Tibial artery (tissue), 4 donors: ENCODE measurements at places on chromosomes 13 and 19.
A peak's percentile ranks its signal among the peaks of the same experiment; 100 is the strongest.

- DNase-seq, result no peak
Observed at GRCh38 chr13:87675851-87676250, 4.7 kb downstream of the SLITRK5 start.

- DNase-seq, result no peak
Observed at GRCh38 chr19:38388349-38389100, at the start of gene SPRED3. SPRED3 (plus strand) TSS chr19:38388697; CDS start chr19:38390303, 1,606 bp downstream.

- no peak for DNase-seq
Observed at GRCh38 chr13:31442571-31442970, 242.8 kb downstream of the B3GLCT start.

- DNase-seq, result no peak
Observed at GRCh38 chr19:5971714-5972354, 6.1 kb downstream of the RANBP3 start.

GRCh38 chr19:405121-405965 lies 3.6 kb downstream of the C2CD4C start:
- no peak for DNase-seq

- DNase-seq, result no peak
Observed at GRCh38 chr19:54271106-54271505, 9.8 kb downstream of the LILRB2 start.

DNA sequence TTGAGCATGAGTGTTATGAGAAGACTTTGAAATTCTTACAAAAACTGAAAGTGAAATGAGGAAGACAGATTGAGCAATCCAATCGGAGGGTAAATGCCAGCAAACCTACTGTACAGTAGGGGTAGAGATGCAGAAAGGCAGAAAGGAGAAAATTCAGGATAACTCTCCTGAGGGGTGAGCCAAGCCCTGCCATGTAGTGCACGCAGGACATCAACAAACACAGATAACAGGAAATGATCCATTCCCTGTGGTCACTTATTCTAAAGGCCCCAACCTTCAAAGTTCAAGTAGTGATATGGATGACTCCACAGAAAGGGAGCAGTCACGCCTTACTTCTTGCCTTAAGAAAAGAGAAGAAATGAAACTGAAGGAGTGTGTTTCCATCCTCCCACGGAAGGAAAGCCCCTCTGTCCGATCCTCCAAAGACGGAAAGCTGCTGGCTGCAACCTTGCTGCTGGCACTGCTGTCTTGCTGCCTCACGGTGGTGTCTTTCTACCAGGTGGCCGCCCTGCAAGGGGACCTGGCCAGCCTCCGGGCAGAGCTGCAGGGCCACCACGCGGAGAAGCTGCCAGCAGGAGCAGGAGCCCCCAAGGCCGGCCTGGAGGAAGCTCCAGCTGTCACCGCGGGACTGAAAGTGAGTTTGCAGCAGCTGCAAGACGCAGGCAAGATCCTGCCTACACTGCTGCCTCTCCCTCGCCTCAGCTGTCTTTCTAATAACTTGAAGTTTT lies at the start of gene TNFSF13B:
TSS of gene TNFSF13B (plus strand) at position 118 of the 728 bp plus-strand sequence. CDS start at position 296, 178 bp downstream.
- peak; percentile 29 for DNase-seq

- no peak for DNase-seq
Observed at GRCh38 chr13:70960841-70961443, 852.7 kb upstream of the KLHL1 start.

GRCh38 chr19:48169578-48169938 lies 586 bp downstream of the LIG1 start:
- DNase-seq, result peak; percentile 45

DNA sequence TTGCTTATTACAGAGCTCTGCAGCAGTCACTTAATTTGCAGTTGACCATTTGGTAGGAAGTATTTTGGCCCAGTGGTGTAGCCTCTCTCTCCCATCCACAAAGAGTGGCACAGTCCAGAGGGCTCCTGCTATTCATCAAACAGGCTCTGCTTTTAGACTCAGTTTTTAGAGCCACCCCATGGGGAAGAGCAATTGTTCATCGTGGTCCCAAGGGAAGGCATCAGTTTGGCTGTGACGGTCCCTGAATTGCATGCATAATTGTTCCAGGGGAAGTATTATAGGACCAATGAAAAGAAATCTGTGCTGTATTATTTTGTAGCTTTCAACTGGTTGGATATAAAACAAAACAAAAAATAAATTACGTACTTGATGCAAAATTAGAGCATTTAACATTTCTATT lies 799.0 kb downstream of the DACH1 start:
- no peak for DNase-seq

DNA sequence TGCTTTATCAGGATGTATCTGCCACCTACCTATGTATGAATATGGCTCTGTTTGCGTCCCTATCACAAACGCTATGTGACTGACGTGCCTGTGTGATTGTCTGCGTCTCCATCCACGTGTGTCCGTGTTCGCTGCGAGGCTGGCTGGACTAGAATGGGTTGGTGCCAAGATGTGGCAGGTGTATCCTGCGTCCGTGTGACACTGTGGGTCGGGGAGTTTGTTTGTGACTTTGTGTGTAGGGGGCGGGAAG lies 6.7 kb upstream of the HOOK2 start:
- peak; percentile 68 for DNase-seq

- DNase-seq, result no peak
Observed at GRCh38 chr13:22018836-22019210, 347.9 kb downstream of the FGF9 start.

- no peak for DNase-seq
Observed at GRCh38 chr19:48279747-48280146, 9.9 kb downstream of the ZNF114 start.

DNA sequence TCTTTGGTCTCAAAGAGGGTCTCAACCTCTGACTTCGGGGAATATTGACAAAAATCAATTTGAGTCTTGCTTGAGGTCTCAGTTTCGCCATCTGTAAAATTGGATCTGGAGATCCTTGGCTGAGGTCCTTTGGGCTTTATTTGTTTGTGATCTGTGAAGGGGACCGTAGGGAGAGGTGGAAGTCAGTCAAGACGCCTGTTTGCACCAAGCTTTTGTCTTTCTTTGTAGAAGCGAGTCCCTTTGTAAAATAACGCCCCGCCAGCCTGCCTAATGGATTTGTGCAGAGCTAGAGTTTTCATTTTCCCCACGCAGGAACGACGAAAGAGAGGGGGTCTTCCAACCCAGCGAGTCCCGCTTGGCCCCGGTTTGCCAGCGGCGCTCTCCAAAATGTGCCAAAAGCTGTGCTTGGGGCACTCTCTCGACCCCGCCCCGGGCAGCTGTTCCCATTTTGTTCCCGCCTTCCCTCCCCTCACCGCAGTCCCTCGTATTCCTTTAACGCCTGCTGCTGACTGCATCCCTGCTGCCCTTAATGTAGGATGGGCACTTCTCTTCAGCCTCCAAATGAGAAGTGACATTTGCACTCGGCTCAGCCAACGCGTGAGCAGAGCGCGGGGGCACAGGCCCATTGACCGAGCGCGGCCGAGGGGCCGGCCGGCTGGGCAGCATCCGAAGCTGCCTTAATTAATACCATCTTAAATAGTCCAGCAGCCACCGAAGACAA lies 13.0 kb downstream of the ZIC5 start:
- DNase-seq, result no peak

- DNase-seq, result no peak
Observed at GRCh38 chr13:42633495-42633894, 59.5 kb downstream of the TNFSF11 start.

- DNase-seq, result no peak
Observed at GRCh38 chr19:12834976-12835757, 788 bp upstream of the RTBDN start.

DNA sequence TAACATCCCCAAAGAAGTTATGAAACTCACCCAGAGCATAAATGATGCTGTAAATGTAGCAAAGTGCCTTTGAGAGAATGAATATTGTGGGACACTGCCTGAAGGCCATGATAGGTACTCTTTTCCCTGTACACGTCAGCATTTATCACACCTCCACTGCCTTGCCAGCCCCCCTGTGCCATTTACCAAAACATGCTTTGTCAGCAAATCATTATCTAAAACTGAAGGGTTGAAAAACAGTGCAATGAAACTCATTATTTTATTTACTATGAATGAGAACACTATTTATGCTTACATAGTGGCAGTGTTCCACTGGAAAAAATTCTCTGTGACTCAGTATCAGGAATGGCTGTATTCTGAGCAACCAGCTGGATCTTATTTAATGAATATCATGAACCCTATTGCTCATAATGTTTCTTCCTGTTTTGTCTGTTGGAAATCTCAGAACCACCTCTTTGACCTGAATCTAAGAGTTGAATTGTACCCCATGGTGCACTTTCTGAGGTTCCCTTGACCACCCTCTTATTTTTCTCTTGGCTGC lies 564.1 kb downstream of the DCT start:
- DNase-seq, result no peak

DNA sequence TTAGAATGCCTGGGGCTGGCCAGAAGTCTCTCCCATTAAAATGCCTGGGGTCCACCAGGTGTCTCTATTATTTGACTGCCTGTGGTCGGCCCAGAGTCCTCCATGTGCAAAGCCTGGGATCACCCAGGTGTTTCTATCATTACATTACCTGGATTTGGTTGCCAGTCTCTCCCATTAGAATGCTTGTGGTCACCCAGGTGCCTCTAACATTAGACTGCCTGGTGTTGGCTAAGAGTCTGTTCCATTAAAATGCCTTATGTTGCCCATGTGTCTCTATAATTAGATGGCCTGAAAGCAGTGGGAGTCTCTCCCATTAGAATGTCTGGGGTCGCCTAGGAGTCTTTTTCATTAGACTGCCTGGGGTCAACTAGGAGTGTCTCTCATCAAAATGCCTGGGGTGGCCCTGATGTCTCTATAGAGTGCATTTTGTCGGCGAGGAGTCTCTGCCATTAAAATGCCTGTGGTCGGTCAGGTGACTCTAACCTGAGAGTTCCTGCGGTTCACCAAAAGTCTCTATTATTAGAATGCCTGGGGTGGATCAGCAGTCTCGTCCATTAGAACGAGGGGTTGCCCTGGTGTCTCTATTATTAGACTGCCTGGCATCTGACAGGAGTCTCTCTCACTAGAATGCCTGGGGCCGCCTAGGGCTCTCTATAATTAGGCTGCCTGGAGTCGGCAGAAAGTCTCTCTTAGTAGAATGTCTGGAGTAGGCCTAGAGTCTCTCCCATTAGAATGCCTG lies 1540.5 kb downstream of the UQCRFS1 start:
- DNase-seq, result peak; percentile 6

DNA sequence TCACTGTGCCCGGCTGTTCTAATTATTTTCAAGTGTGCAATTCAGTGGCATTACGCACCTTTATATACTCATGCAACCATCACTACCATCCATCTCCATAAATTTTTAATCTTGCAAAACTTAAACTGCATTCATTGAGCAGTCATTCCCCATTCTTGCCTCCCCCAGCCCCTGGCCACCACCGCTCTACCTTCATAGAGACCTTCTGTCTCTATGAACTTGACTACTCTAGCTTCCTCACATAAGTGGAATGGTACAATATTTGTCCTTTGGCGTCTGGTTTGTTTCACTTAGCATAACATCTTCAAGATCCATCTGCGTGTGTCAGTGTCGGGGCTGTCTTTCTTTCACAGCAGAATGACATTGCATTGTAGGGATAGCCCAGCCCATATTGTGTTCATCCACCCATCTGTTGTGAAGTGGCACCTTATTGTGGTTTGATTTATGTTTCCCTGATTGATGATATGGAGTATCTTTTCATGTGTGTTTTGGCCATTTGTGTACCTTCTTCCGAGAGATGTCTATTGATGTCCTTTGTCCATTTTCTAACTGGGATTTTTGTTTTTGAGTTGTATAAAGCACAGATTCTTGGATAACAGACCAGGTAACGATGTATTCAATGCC lies 64.8 kb upstream of the FLT1 start:
- DNase-seq, result no peak

DNA sequence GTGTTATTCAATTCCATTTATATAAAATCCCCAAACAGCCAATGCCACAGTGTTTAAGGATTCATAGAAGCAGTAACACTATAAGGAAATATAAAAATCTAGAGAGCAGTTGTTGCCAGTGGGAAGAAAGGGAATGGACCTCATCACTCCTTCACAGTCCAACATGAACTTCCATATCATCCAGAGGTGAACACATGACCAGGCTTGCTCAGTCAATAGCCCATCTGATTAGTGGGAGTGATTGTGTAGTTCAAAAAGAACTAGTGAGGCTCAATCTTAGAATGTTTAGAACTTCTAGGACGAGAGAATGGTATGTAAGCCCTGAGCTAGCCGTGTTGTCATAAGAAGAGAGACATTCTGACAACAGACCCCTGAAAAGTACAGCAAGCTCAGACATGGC lies 314.1 kb downstream of the LIG4 start:
- no peak for DNase-seq

DNA sequence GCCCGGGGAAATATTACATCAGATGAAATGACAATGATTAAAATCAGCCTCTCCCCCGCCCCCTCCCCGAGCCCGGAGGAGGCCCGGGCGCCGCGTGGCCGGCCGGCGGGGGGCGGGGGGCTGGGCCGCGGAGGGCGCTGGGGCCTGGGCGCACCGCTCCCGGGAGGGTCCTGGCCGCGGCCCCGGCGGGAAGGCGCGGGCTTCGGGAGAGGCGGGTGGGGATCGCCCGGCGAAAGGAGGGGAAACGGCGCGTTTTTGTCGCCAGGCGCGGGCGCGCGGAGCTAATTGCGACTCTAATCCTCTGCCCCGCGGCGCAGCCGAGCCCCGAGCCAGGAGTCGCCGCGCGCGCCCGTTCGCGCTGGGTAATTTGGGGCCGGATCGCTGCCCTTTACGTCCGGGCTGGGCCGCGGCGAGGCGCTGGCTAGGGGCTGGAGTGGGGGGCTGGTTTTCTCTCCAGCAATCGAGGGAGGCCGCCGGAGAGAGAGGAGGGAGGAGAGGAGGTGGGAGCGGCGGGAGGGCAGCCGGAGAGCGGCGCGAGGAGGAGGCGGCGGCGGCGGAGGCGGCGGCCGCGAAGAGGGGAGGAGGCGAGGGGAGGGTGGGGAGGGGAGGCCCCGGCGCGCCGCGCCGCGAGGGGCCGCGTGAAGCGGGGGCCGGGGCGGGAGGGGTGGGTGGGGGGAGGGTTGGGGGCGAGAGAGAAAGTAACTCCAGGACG lies at the start of gene KCTD15:
TSS of gene KCTD15 (plus strand) at position 707 of the 712 bp plus-strand sequence. CDS start 3,585 bp downstream, outside the sequence.
- DNase-seq, result no peak

GRCh38 chr13:45847554-45848224 lies 3.9 kb downstream of the SIAH3 start:
- DNase-seq, result peak; percentile 36

DNA sequence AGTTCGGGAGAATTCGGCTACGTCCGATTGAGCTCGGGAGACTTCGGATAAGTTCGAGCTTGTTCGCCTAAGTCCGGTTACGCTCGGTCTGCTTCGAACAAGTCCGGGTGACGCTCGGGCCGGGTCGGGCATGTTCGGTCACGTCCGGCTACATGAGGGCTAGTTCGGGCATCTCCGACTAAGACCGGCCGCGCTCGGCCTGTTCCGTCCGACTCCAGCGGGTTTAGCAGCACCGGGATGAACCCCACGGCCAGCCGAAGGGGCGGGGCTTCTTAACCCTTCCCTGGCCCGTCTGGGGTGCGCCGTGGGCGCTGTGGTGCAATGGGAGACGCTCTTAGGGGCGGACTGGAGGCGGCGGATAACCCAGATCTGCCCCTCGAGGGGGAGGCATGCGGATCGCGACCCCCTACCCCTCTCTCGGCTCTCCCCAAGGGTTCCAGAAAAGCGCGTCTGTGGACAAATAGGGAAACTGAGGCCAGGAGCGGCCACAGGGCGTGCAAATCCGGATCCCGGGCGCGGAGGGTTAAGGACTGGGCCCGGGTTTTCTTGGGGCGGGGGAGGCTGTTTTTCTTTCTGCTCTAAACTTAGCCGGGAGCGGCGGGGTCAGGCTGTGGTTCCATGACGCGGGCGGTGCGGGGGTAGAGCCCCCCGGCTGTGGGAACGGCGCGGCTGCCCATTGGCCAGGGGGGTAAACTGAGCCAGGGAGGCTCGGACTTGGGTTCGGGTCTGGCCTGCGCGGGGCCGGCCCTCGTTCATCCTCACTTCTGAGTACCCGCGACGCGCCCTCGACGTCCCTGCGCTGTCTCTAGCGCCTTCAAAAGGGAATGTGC lies 1.5 kb downstream of the PDE4C start:
- DNase-seq, result peak; percentile 98

GRCh38 chr19:38707512-38708114 lies 36.7 kb downstream of the CAPN12 start:
- no peak for DNase-seq
